ENCODE measurements at places on chromosomes 12 and 14.

DNA sequence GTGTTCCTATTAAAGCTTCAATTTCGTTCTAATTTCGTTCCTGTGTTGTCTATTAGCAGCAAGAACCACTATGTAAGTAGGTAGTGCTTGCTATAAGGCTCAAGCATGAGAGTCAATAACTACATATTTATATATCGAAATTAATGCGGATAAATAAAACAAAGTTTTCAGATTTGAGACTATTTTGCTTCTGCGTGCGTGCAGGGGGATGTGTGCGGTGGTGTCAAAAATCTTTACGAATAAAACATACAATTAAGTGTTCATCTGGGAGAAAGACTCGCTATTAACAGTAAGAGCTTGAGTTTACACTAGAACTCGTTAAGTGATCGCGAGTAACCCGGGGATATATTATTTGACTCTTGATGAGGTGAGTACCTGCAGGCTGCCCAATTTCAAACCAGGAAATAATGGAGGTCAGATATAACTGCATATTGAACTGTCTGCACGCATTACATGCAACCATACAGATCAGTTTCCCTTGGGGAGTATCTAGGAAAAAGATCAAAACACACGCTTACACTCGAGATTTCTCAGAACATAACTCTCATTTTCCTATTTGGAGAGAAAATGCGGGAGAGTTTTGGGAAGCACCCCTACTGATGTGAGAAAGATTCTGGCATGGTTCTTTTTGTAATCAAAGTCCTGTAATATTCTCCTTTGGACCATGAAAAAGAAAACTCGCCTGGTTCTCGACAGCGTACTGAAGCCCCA is 813 bp downstream of the TWF1 start:
- no peak for DNase-seq

GRCh38 chr12:84561351-84561750 is 351.2 kb downstream of the SLC6A15 start:
- no peak for DNase-seq

DNA sequence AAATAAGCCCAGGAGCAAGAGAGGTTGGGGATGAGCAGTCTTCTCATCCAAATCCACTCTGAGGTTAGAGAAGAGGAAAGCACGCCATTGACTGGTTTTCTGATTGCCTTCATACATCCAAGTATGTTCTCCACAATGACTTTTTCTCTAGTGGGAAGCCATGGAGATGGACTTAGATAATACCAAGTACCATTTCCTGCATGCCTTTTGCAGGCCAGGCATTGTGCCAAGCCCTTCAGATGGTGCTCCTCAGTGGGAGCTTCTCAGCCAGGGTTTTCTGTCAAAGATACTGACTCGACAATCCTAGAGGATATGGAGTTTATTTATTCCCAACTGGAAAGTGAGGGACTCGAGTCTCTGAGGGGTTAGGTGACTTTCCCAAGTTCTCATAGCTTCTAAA is 218.0 kb downstream of the ZFP36L1 start:
- no peak for DNase-seq

DNA sequence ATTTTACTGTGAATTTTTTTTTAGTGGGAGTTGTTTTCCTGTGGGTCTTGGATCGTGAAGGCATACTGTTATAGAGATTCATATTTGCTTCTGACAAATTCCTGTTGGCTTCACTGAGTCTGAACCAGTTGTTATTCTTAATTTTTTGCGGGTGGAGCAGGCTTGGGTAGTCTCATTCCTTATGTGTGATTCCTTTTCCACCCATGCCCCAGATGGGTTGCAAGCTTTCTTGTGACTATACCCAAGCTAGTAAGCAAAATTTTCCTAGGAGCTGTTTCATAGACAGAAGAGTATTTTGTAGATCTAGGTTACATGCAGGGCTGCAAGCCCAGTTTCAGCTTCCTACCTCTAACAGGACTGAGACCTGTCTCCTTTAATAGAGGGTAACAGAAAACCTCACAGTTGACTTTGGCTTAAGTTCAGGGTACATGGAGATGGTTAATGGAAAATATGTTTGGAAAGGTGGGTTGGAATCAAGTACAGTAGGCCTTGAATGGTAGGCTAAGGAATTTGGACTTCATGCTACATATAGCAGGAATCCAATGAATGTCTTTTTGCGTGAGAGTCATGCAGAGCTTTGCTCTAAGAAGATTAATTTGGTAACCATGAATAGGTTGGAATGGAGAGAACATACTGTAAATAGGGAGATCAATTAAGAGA is 29.0 kb downstream of the TRMT5 start:
- no peak for DNase-seq

DNA sequence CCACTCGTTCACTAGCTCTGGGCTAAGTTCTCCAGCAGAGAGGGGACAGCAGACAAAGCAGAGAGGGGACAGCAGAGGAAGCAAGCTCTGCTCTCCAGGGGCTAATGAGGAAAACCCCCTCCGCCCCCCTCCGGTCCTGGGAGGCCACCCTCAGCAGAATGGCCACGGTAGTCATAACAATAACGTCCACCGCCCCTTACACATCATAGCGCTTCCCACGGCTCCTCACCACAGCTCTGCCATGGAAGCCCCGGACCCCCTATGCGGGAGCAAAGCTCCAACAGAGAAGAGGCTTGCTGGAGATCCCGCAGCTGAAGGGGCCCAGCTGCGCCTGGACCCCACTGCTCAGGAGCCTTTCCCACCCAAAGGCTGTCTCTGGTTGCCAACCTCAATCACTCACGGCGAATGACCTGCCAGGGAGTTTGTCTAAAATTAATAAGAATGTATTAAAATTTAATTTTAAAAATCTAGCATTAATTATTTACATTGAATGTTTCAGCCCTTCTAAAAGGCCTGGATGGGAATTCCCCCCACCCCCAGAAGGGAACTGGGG is 17.4 kb downstream of the BEGAIN start:
- DNase-seq, result no peak

DNA sequence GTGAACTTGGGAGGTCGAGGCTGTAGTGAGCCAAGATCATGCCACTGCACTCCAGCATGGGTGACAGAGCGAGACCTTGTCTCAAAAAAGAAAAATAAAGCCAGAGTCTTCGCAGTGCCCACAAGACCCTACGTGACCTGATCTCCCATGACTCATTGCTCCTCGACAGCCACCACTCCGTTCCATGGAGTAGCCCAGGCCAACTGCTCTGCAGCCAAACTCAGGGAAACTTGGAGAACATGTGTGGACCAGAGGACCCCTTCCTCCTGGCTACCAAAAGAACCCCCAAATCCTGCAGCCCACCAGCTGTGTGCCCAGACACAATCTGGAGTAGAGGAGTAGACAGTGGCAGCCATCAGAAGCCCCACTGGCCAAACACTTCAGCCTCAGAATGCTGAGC is 32.1 kb upstream of the PPP2R5C start:
- no peak for DNase-seq

DNA sequence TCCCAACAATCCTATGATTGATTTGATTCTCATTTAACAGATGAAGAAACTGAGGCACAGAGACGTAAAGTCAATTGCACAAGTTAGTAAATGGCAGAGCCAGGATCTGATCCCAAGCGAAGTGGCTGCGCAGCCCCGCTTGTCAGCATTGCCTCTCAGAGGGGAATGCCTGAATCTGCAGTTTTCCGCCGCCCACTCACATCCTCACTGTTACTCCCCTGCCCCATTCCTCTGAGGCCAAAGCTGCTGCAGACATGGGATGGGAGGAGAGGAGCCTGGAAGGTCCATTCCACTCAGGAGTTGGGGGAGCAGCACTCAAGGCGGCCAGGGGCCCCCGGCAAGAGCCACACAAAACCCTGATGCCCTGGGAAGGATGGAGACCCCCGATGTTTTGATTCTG is 1.0 kb downstream of the NRIP2 start:
- DNase-seq, result no peak

GRCh38 chr12:131105736-131106348 is 152.1 kb downstream of the ADGRD1 start:
- no peak for DNase-seq

- no peak for DNase-seq
These were observed 386.3 kb upstream of the TBX3 start for GRCh38 chr12:115070313-115070712.

GRCh38 chr12:79058342-79058741 is 193.8 kb downstream of the SYT1 start:
- no peak for DNase-seq

- no peak for DNase-seq
These were observed 248.6 kb upstream of the KRR1 start for GRCh38 chr12:75759842-75760572.

DNA sequence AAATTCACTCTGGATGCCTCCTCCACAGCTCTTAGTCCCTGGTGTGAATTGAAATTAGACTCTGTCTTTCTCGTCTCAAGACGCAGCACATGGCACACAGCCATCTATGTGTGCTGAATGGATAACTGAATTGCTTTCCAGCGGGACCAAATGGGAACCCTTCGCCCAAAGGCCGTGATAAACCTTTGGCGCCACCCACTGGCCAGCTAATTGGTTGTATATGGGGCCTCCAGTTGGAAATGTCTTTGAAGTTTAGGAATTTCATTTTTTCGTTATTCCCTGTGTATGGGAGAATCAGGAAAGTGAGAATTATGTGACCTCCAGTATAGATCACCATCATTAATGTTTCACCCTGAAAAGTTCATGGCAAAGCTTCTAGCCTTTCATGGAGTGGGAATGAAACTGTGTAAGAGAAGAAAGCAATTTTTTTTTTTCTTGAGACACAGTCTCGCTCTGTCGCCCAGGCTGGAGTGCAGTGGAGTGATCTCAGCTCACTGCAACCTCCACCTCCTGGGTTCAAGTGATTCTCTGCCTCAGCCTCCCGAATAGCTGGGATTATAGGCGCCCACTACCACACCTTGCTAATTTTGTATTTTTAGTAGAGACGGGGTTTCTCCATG is 9.8 kb upstream of the HSP90AA1 start:
- DNase-seq, result no peak

DNA sequence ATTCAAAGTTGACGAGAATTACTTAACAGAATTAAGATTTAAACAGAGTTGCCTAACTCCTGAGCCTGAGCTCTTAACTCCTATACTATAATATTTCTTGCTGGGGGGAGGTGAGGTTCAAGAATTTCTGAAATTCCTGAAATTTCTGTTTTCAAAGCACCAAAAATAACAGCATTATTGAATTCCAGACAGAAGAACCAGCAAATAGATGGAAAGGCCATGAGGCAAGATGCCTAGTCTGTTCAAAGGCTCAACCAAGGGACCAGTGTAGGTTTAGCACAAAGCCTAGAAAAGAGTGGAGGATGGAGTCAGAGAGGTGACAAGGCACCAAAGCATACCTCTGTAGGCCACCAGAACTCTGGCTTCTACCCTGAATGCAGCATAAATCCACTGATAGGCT is 76.4 kb downstream of the PPP1R12A start:
- no peak for DNase-seq

GRCh38 chr14:34070917-34071407 is 120.1 kb upstream of the EGLN3 start:
- DNase-seq, result no peak

DNA sequence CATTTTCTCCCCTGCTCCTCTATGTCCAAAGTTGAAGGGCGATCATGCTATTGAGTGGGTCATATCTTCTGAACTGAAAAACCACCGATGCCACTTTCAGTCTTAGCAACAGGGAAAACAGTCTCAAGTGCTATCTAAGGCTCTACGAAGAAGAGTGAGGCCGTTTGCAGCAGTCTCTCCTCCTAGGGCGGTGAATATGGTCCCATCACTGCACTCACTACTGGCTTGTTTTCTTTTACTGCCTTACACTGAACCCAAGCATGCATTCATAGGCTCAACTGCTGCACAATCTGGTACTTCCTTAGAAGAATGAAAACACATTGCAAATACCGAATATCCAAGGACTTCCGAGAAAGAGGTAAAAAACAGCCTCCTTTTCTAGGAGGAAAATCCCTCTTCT is 92.1 kb downstream of the DNAH10 start:
- no peak for DNase-seq

- DNase-seq, result no peak
These were observed 7.4 kb downstream of the RAN start for GRCh38 chr12:130879212-130879686.

DNA sequence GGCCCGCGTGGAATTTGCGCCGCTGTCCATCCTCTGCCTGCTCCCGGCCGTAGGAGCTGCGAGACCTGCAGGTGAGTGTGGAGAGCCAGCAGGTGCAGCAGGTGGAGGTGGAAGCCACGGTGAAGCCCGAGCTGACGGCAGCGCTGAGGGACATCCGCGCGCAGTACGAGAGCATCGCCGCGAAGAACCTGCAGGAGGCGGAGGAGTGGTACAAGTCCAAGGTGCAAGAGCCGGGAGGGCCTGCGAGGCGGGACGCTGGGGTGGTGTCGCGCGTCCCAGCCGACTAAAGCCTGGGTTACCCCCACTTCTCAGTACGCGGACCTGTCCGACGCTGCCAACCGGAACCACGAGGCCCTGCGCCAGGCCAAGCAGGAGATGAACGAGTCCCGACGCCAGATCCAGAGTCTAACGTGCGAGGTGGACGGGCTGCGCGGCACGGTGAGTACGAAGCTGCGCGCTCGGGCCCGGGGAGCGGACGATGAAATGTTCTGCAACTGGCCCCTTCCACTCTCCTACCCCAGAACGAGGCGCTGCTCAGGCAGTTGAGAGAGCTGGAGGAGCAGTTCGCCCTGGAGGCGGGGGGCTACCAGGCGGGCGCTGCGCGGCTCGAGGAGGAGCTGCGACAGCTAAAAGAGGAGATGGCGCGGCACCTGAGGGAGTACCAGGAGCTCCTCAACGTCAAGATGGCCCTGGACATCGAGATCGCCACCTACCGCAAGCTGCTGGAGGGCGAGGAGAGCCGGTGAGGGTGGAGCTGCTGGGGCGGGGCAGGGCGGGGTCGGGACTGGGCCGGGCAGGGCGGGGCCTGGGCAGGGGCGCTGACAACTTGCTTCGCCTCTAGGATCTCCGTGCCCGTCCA is 2.1 kb downstream of the PRPH start:
- DNase-seq, result no peak

DNA sequence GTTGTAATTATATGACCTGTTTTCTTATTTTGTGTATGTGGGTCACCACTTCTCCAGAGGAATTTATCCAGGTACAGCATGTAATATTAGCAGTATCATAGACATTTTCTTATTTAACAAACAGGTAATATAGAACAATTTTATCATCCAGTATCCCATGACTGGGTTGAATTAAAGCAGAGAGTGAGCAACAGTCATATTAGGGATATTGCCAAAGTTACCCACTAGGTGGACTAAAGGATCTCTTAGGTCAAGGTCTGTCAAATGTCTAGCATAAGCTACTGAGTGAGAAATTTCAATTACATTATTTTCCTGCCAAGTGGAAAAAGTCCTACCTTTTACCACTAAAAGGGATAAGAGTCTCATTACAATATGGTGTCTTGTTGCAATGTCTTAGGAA is 62.1 kb upstream of the TRIM9 start:
- no peak for DNase-seq

- DNase-seq, result no peak
These were observed 157.8 kb downstream of the ZFP36L1 start for GRCh38 chr14:68634874-68635595.

- no peak for DNase-seq
These were observed 111.8 kb downstream of the SLC25A47 start for GRCh38 chr14:100434911-100435438.

DNA sequence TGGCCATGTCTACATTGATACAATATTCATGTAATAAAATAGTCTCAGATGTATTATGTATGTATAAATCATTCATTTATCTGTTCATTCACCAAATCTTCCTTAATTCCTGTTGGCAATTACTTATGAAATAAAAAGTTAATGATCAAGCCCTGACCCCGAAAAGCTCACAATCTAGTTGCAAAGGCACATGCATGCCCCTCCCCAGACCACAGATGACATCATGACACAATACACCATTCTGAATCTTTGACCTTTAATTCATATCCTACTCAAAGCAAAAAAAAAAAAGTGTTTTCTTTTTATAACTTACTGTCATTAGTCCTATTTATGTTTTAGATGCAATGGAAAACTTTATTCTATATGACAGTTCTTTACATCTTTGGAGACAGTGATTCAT is 346.9 kb downstream of the PRKD1 start:
- DNase-seq, result no peak

GRCh38 chr14:35032562-35032961 is 13.5 kb upstream of the FAM177A1 start:
- no peak for DNase-seq
